Fibroblast of skin of back (primary cell): ENCODE measurements at places on chromosomes 11 and 22.

- DNase-seq: no peak
Measured at GRCh38 chr11:128775468-128775867, 81.6 kb downstream of the FLI1 start.

DNA sequence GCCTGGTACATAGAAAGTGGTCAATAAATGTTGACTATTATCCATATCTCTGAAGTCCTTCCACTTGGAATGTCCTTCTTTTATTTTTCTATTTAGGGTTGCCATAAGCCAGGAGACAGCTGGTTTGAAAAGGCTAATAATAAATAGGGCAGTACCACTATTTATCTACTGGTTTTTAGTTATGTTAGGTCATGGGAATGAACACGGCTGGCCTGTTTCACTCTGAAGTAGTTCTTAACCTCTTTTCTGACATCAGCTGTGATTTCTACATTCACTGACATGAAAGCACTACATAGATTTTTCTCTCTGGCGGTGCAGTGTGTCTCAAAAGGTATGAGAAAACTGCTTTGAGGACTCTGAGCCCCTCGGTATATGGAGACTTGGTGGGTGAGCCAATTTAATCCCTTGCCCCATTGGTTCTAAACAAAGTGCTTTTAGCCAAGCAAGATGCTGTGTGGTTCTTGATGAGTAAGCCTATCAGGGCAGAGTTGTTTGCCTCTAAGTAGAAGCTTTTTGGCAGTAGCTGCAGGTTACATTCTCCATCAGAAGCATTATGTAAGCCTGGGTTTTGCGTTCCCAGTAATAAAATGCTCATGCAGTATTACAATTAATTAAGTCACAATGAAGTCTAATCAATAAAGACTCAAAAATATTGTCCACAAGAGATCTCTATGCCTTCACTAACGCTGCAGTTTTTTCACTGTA, 48.7 kb upstream of the APOA1 start:
- no peak for DNase-seq

DNA sequence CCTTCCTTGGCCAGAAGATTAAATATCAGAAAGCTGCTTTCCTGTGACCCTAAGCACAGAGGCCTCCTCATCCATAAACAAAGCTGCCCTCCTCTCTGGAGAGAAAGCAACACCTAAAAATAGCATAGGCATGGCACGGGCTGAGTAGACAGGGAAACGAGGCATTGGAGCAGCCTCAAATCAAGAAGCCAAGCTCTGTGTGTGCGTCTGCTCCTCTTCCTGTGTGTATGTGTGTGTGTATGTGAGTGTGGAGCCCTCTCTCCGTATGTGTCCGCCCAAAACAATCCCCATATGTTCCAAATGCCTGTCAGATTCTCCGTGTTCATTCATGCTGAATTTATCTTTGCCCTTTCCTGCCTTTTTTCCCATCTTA, 24.0 kb downstream of the KCNJ5 start:
- DNase-seq: no peak

- DNase-seq: peak; percentile 45
Measured at GRCh38 chr11:12007769-12008737, at the start of gene DKK3. Gene DKK3, minus strand, starts transcription at chr11:12008626. Its CDS starts 44 bp downstream, at chr11:12008582.

- no peak for DNase-seq
Measured at GRCh38 chr11:118677977-118678376, 1.5 kb downstream of the TREH start.

GRCh38 chr11:134278356-134278755, 2.2 kb downstream of the GLB1L3 start:
- no peak for DNase-seq

DNA sequence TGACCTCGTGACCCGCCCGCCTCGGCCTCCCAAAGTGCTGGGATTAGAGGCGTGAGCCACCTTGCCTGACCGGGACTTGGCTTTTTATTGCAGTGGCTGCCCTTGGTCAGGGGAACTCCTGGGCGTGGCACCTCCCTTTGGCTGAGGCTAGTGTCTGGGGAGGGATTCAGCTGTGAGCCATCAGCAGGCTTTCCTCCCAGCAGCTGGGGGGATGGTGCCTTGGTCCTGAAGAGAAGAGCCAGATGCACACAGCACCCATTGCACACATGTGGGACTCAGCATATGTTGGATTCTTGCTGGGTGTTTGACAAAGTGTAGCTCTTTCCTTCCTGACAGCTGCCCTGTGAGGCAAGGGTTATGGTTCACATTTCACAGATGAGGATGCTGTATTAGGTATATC, 8.4 kb downstream of the CYTH4 start:
- DNase-seq: no peak

GRCh38 chr22:35995772-35996171, 32.9 kb downstream of the RBFOX2 start:
- peak; percentile 96 for DNase-seq

DNA sequence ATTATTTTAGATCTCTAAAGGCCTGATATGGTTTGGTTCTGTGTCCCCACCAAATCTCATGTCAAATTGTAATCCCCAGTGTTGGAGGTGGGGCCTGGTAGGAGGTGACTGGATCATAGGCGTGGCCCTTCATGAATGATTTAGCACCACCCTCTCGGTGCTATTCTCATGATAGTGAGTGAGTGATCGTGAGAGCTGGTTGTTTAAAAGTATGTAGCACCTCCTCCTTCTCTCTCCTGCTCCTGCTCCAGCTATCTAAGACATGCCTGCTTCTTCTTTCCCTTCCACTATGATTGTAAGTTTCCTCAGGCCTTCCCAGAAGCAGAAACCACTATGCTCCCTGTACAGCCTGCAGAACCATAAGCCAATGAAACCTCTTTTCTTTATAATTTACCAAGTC, 114.1 kb downstream of the SERGEF start:
- DNase-seq: no peak

GRCh38 chr11:7569044-7569443, 55.2 kb downstream of the PPFIBP2 start:
- no peak for DNase-seq

GRCh38 chr11:114610984-114611944, 15.7 kb upstream of the NXPE4 start:
- DNase-seq: peak; percentile 2

DNA sequence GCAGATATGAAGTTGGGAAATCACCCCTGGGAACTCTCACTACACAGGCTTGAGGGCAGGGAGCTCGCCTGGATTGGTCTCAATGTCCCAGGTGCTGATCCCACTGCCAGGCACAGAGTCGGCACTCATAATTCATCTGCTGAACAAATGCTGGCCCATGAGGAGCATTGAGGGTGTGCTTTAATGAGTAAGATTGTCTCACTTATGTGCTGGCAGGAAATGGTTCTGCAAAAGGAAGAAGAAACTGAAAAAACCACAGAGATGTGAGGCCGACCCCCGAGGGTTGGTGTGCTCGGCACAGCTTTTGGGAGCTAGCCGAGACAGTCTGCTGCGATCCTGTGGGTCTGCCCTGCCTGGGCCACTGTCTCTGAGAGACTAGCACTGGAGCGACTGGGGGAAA, 9.4 kb downstream of the PLAAT2 start:
- DNase-seq: peak; percentile 34

DNA sequence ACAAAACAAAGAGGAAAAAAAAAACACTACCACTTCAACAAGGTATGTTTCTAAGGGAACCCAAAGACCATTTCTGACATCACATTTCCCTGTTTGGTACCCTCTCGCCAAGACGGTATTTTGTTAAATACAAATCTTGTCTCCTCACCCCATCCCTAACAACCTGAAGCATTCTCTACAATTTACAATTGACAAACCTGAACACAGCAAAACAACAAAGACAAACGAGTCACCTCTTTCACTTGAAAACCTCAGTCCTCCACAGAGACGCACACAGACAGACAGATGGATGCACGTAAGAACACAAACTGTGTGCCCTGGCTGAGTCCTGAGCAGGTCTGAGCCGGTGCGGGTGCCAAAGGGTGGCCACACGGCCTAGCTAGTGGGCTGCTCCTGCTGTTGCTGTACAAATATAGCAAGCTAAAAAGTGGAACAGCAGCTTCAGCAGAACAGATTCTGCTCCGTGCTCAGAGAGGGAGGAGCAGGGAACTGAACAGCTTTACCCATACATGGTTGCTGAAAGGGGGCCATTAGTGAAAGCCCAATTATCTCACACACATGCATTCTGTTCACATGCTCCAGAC, 28.5 kb downstream of the CELF1 start:
- DNase-seq: no peak

DNA sequence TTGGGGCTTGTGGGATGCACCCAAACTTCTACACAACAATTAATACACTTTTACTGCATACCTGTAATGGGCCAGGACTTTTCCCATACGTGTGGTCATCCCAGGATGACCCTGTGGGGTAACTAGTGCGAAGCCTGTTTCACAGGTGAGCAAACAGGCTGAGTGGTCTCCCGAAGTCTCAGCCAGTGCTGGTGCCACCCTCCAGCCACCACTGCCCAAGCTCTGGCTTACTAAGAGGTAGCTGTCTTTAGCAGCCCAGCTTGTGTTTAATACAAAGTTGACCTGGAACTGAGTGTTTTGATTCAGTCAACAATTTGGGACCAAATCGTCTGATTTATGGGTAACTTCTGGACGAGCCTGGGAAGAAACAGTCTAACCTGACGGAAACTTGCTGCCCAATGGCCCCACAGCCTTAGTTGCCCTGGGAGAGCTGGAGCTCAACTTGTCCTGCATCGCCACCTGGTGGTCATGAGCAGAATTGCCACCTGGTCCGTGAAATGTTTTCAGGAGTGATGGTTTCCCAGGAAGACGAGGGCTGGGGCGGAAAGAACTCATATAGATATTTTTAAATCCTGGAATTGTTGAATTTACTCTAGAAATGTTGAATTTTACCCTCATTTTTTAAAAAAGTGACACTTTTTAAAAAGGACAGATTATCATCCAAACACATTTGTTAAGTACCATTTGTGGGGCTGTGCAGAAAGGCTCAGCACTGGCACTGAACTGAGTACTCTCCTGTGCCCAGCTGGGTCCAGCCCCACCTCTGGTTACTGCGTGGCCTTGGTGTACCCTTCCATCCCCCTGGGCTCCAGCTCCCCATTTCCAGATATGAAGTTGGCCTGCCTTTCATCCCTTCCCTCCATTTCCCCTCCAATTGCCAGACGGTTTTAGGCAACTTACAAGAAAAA, 95.5 kb upstream of the PARVA start:
- DNase-seq: peak; percentile 82

- no peak for DNase-seq
Measured at GRCh38 chr11:44033856-44034255, 13.9 kb upstream of the ACCSL start.

- DNase-seq: no peak
Measured at GRCh38 chr11:13015753-13016152, 6.6 kb downstream of the RASSF10 start.

- no peak for DNase-seq
Measured at GRCh38 chr11:69862331-69862771, 43.1 kb upstream of the FGF3 start.
